IPS DF 19.7 (cell line): ENCODE measurements at places on chromosomes 1 and 21.

DNA sequence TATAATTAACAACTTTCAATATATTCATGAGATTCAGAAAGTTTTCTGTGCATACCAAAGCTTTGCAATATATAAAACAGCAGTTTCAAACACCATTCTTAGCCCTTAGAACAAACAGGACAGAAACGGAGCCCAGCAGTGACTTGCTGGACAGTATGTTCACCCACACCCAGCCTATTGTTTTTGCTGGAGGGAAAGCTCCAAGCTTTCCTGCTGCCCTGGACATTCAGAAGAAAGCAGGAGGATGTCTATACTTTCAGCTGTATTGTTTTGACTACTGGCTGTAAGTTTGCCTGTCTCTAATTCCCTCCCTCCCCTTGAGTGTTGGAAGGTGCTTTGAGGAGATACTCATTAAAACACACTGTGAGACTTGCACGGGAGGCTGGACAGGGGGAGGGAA is 9.6 kb downstream of the DENND2C start:
- DNase-seq, result no peak

- DNase-seq, result no peak
Measured at GRCh38 chr1:46558141-46558963, 6.9 kb upstream of the KNCN start.

- DNase-seq, result no peak
Measured at GRCh38 chr1:22176258-22176657, 33.4 kb upstream of the WNT4 start.

DNA sequence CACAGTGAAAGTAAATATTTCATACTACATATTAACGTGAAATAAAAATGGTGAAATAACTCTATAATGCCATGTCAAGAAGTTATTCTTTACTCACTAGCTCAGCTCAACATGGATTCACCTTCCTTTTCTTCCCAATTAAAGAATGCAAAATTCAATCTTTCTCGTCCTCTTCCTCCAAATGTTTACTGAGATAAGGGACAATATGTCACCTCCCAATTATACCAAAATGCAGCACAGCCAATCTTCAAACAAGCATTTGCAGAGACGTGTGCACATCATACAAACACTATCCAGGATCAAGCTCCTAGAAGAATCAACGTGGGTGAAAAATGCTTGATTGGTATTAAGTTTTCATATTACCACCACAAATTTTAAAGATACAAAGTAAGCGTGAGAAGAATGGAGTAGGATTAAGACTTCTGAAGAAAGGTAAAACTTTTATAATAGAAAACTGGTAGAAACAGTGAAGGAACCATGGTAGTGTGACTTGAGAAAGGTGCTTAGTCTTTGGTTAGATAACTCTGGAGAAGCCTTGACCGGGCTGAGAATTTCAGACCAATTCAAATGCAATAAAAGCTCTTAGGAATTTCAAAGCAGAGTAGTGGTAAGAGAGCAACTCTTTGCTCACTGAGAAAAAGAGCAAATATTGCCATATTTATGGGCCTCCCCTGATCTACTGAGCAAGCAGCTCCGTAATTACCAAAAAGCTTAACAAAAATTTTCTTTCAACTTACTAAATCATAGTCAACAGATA is 7.2 kb downstream of the PTP4A2 start:
- DNase-seq, result no peak

DNA sequence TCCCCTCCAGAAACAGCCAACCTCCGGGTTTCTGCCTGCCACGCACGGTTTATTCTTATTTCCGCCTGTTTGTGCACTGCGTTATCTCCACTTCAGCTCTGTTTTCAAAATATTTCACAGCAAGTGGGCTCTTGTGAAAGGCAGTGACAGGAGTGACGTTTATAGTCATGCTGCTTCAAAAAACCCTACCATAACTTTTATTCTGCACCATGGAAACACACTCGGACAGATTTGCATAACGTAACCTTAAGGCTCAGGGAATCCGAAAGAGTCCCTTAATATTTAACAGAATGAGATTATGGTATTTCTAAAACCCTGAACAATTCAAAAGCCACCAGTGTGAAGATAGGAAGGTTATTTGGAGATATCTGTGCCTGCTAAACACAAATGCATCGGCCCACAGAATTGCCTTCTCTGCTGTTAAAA is 782 bp upstream of the SDE2 start:
- no peak for DNase-seq

GRCh38 chr1:45516036-45516435 is 5.6 kb downstream of the PRDX1 start:
- DNase-seq, result no peak

- no peak for DNase-seq
Measured at GRCh38 chr1:188425687-188426086, 1596.9 kb downstream of the PLA2G4A start.

- DNase-seq, result no peak
Measured at GRCh38 chr1:67463298-67463955, 33.2 kb upstream of the SERBP1 start.

DNA sequence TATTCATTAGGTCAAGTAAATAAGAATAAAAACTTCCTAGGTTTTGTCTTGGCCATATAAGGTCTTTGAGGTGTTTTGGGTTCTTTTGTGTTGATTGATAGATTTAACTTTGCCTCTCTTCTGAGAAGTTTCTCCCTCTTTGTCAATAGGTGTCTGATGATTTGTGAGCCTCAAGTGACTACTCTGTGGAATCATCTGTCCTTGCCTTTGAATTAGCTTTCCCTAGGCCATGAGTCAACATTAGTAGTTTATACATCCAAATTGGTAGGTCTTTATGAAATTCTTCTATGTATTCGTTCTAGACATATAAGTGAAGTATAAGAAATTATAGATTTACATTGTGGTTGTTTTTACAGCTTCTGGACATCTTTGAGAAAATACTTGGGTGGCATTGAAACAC is 864.4 kb downstream of the USP25 start:
- DNase-seq, result no peak

DNA sequence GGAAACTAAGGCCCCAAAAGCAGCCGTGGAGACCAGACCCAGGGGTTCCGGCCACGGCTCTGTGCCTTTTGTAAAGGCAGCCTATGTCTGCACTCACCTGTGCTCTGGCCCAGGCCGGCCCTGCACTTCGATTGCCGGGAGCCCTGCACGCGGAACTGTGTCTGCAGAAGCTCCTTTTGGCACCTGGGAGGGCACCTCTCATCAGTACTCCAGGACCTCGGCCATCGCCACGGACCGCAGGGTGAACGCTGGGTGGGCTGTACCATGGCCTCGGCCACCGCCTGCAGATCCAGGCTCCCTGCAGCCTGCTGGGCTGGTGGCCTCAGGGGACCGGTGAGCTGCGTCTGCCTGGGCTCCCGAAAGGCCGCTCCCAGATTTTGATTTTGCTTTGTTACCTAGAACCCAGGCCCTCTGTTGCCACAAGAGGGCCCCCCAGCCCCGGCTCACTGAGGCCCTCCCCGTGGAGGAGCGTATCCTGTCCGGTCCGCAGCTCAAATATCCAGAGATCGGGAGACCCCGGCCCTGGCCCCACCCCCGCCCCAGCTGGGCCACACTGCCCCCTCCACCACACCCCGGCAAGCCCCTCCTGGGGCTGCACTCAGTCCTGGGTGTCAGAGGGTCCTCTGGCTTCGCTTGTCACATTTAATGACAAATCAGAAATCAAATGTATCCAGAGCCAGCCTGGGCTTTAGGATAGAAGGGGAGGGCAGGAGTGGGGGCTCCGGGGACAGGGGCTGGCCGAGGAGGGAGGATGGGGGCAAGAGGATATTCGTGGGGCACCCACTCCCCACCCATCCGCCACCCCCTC is 60.2 kb upstream of the PDE9A start:
- DNase-seq, result no peak

DNA sequence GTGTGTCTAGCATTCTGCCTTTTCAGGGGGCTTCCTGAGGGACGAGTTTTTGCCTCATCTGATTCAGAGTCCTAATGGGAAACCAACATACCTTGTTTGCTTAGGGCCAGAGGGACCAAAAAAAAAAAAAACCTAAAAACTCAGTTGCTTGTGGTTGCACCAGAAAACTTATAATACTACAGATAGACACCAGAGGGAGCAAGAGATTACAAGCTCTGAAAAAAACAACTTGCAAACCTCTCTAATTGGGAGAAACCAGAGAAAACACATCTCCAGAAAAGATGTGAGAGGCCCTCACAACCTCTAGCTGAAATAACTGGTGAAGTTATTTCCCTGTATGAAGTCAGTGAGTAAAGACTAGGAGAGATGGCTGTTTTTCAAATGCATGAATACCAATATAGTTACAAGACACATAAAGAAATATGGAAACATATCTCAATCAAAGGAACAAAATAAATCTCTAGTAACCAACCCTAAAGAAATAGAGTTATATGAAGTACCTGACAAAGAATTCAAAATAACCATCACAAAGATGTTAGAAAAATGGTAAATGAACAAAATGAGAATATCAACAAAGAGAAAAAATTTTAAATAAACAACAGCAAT is 233.7 kb upstream of the NFIA start:
- peak; percentile 65 for DNase-seq

- DNase-seq, result no peak
Measured at GRCh38 chr1:89890085-89890752, 69.4 kb downstream of the LRRC8D start.

- no peak for DNase-seq
Measured at GRCh38 chr1:84366786-84367185, 31.5 kb upstream of the DNASE2B start.

DNA sequence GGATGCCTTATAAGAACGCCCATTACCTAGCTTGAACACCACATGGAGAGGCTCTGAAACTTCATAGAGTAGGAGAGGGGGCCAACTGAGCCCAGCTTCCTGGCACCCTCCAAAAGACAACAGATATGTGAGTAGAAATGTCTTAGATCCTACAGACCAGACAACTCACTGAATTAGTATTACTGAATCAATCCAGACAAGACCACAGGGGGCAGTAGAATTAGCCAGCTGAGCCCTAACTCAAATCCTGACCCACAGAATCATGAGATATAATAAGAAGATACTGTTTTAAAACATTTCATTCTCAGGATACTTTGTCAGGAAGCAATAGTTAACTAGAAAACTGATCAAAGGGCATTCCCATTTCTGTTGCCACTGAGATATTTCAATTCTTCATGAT is 45.8 kb upstream of the C1orf21 start:
- no peak for DNase-seq

DNA sequence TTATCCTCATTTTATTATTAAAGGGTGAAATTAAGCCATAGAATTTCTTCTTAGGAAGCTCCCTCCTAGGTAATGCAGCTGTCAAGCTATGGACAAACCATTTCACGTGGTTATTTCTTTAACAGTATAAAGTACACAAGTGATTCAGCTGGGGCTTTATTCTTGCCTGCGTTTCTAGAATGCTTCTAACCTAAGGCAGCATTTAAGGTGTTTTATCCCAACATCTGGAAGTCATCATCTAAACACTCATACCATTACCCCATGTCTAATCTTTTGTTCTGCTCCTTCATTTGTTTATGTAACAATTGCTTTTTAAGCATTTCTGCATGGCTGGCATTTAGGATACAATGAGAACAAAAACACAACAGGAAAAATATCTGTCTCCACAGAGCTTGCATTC is 829.2 kb upstream of the ADAMTS5 start:
- DNase-seq, result no peak

DNA sequence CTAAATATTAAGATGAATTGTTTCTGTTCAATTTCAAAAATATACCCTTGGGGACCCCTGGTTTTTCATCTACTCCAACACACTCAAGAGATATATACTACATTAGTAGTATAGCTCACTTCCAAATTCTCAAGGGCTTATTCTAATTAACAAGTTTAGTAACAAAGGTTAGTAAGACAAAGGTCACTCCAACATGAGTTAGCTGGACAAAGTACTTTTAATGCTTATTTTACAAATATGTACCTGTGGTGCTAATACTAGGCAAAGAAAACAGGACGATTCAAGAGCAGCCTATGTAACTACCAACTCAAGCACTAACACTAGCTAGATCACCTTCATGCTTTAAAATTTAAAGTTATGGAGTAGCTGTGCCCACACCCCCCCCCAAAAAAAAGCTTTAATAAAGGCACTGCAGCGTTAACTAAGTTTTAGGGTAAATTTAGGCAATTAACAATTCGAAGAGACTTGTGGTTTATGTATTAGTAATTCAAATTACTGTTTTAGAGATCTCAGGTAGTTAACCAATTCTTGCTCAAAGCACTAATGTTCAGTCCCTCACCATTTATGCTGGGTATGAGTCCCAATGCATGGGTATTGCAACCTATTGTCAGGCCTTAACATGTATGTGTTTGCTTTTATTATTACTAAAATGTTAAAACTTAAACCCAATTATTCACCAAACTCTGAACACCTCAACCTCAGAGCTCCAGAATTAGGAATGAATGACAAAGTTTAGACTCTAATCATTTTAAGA is 14.1 kb downstream of the HNRNPU start:
- DNase-seq, result no peak

- peak; percentile 69 for DNase-seq
Measured at GRCh38 chr1:247118946-247119446, 14.8 kb upstream of the ZNF669 start.

DNA sequence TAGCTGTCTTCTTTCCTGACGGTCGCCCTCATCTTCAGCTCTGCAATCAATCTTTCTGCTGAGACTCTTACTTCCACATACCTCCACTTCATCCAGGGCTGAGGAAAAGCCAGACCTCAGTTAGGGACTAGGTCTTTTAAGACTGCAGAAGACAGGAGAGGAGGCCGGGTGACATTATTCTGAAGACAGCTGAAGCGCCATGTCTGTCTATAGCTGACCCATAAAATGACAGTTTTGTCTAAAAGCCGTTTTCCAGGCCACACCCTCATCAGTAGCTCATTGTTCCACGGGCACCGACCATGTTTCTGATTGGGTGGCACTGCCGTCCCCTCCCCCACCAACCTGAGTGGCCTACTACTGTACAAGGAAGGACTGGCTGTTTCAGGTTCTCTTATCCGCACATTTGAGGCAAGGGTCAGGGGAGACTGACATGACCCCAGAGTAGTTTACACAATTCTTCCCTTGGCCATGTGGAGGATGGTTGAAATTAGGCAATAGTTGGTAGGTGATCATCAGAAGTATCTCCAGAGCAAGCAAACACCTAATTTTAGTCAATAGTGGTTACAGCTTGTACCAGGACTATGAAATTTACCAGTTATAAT is at the start of gene ADCY10:
ADCY10 (minus strand) TSS at position 240 of the 602 bp plus-strand sequence. CDS start 8,994 bp downstream, outside the sequence.
- DNase-seq, result no peak

GRCh38 chr1:18079941-18080735 is 27.5 kb upstream of the IGSF21 start:
- DNase-seq, result no peak

GRCh38 chr1:164466429-164466828 is 92.6 kb upstream of the PBX1 start:
- no peak for DNase-seq

- no peak for DNase-seq
Measured at GRCh38 chr1:25163986-25164385, 68.3 kb downstream of the SYF2 start.

GRCh38 chr1:115838431-115839028 is 2.4 kb downstream of the NHLH2 start:
- no peak for DNase-seq
